Caki2 (cell line): ENCODE measurements at places on chromosomes 2 and 18. TPM values are rescaled to one million over a fixed set of nuclear protein-coding genes. Genes with fewer than 3 reads are reported as not detected.

DNA sequence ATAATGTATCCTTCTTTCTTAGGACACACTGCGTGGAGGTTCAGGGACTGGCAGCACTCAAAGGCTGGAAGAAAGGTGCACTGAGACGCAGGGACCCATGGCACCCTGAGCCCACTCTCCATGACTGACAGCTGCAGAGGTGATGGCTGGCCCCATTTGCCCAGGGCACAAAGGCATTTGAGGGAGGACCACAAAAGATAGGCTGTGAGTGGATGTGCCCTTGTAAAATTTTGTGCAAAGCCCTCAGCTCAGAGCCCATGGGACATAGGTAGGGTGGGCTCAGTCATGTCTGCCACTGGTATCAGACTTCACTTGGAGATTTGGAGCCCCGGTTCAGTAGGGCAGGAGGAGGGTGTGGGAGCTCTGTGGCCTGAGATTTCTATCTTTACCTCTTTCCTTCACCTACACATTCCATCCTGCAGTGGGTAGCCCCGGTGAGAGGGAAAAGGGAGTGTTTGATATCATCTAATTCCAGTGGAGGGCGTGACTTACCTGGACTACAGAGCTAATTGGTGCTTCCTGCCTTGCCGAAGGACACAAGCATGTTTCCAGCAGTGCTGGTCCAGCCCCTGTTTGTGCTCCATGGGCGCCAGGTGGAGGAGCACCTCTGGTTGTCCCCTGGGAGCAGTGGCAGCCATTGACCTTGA, 312.2 kb downstream of the EN1 start:
- no peak for DNase-seq

DNA sequence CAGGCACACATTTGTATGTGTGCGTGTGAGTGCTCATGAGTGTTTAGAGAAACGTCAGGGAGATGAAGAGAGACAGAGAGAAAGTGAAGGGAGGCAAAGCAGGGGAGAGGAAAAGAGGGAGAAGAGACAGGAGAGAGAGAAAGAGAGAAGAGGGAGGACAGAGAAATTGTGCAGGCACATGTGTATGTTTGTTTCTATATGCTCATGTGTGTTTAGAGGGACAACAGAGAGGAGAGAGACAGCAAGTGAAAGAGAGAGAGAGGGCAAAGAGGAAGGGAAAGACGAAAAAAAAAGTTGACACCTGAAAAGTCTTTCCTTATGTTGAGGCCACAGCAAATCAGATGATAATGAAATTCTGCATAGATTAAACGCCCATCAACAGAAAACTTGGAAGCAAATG, 541.1 kb downstream of the TNS1 start:
- DNase-seq: no peak

DNA sequence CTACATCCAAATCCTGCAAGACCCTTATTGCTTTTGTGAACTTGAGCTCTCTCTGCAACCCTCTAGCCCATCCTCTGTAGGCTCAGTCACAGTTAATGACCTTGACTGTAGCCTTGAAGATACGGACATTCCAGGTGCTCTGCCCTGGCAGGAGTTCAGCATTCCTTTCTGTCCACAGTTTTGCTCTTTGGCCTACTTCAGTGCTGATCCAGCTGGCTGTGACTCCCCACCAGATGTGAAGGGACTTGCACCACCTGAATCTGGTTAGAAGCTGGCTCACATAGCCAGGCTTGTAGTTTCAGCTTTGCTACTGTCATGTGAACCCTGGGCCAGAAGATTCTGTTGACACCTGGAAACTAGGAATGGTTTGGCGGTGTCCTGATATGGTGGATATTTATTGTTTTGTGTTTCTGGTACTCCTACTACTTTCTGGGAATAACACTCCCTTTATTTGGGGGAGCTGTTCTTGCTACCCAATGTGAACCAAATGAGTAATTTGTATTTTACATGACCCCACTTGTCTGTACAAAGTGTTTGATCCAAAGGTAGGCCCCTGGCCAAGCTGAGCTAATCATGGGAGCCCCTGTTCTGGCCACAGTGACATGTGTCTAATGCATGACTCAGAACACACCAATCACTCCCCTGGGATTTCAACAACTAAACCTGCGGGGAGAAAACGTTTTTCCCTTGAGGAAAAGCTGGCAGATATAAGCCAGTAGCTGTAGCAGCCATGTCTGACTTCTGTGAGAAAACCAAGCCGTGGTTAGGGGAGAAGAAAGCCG, 73.4 kb downstream of the CDCA7 start:
- no peak for DNase-seq

DNA sequence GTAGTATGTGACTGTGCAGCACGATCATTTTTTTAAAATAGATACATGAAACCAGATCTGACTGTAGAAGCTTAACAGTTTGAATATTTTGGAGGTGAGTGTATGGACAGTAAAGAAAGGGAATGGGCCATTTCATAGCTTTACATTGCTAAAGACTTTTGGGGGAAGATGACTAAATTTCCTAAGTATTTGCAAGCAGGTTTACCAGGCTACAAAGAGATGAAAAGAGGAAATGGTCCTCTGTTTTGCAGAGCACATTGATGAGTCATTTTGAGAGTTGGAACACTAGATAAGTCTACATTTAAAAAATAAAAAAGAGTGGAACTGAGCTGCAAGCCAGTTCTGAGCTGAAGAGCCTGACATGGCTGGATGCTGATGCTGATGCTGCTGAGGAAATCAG, 115.7 kb upstream of the LRATD1 start:
- no peak for DNase-seq

- DNase-seq: peak; percentile 69
Observed at GRCh38 chr18:23515911-23516546, 12.7 kb downstream of the RMC1 start.

- no peak for DNase-seq
Observed at GRCh38 chr2:16466133-16466820, 199.4 kb downstream of the CYRIA start.

GRCh38 chr2:232444409-232445148, 11.4 kb upstream of the ALPI start:
- DNase-seq: peak; percentile 42

GRCh38 chr2:202610380-202610779, 24.4 kb upstream of the FAM117B start:
- DNase-seq: no peak

GRCh38 chr18:13630716-13631268, 95.6 kb downstream of the FAM210A start:
- no peak for DNase-seq

- DNase-seq: no peak
Observed at GRCh38 chr2:106168657-106169056, 25.4 kb downstream of the UXS1 start.

GRCh38 chr2:79219383-79219988, 59.9 kb upstream of the REG3A start:
- peak; percentile 18 for DNase-seq

DNA sequence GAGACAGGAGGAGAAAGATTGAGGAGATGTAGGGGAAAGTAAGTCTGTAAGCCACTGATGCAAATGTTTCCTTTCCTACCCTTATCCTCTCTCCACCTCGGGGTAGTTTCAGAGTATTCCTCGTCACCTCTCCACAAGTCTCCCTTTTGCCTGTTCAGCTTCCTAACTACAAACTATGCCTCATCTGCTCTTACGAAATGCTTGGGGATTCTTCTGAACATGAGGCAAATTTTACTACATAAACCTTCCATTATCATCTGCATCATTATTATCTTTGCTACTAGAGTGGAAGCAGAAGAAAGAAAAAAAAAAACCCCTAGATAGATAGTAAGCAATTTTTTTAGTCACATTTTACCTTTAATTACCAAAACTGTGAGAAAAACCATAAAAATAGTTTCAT, 43.1 kb upstream of the CWC22 start:
- DNase-seq: no peak

The ARMC9 gene
- 39.4 and 39.8 TPM in 2 replicates for total RNA-seq

The LRATD1 gene
- 1.2 and 1.9 TPM in 2 replicates for total RNA-seq
